ENCODE measurements at places on chromosomes 5 and 9. TPM values are rescaled to one million over a fixed set of nuclear protein-coding genes. Genes with fewer than 3 reads are reported as not detected.

The IL3 gene
- total RNA-seq: not detected

The MAPKAP1 gene
- total RNA-seq: 42.4 TPM

The UHRF2 gene
- 12.6 TPM for total RNA-seq

The CTXN3 gene
- total RNA-seq: not detected

The MEF2C gene
- total RNA-seq: 5.1 TPM

The HSPB3 gene
- total RNA-seq: not detected

The SGCD gene
- total RNA-seq: 0.28 TPM

The FBXL7 gene
- 1.1 TPM for total RNA-seq

The PCDHB15 gene
- 0.38 TPM for total RNA-seq

The GPRIN1 gene
- total RNA-seq: 0.18 TPM

The SLC6A18 gene
- total RNA-seq: not detected

The ZNF484 gene
- 2.1 TPM for total RNA-seq

The PRSS3 gene
- total RNA-seq: 5.3 TPM

The CEL gene
- 7.7 TPM for total RNA-seq
